ENCODE measurements at places on chromosomes 11 and 22.
A peak's percentile ranks its signal among the peaks of the same experiment; 100 is the strongest.

GRCh38 chr22:26466196-26466595, 17.4 kb downstream of the HPS4 start:
- peak; percentile 21 for DNase-seq

DNA sequence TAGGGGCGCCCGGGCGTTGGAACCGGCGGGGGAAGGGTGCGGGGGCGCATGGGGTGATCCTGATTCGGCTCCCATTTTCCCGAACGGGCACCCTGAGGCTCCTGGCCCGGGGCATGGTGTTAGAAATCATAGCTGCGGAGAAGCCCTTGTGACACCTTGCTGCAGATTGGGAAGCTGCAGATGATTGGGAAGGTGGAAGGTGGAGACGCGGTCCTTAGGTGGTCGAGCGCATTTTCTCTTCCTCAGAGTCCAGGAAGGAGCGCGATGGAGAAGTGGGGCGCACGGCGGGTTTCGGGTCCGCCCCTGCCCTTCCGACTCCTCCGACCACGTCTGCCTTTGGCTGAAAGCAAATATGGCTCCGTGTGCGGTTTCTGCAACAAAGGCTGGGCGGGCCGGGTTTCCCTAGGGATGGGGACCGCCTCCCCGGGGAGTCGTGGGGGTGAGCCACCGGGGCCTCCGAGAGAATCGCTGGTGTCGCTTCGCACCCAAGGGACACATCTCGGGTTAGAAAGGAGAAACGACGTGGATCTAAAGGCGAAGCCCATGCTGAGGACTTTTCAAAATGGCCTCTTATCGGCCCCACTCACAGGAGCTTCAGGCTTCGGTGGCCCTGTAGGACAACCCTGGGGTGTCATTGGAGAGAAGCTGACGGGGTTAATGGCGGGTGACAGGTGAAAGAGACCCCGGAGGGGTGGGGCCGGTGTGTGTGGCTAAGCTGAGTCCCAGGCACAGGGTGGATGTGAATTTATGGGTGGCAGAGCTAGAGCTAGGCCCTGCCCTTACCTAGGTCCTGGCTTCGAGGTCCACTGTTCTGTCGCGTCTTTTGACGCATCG, 707 bp upstream of the FTH1 start:
- DNase-seq, result no peak

DNA sequence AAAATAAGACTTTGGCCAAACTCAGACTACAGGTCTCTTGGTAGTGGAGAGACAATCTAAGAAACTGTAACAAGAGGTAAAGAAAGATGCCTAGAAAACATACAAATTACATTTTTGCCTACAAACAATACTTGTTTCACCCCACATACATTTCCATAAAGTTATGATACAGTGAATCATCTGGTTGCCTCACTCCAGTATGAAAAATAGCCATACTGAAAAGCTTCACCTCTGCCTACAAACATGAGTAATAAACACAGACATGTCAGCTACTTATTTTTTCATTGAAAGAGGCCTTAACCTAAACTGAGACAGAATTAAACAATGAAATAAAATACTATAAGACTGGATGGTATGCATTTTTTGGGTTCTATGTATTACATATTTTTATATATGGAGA, 1463.0 kb downstream of the FAM181B start:
- no peak for DNase-seq

- no peak for DNase-seq
Observed at GRCh38 chr11:131985846-131986301, 615.5 kb downstream of the NTM start.

- DNase-seq, result no peak
Observed at GRCh38 chr11:34492806-34493414, 20.7 kb downstream of the ELF5 start.

- no peak for DNase-seq
Observed at GRCh38 chr11:113363996-113364641, 23.5 kb upstream of the ANKK1 start.

DNA sequence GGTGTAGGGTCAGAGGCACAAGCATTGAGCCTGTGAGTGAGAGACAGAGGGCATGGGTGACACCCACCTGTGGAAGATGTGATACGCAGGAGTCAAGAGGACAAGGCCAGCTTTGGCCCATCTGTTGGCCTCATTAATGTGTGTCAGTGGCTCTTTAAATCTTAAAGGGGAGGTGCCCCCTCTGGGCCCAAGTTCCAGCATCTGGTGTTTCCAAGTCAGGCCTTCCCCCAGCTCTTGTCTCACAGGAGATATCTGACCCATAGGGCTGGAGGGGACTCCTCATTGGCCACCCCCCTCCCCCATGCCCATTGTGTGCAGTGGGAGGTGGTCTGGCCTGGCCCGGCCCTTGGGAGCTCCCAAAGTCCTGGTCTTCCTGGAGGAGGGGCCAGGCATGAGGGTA, 8.9 kb downstream of the KCNK7 start:
- DNase-seq, result no peak

- no peak for DNase-seq
Observed at GRCh38 chr11:62804310-62805075, 747 bp downstream of the NXF1 start.

- DNase-seq, result peak; percentile 58
Observed at GRCh38 chr11:6357222-6357621, 33.1 kb upstream of the SMPD1 start.

- no peak for DNase-seq
Observed at GRCh38 chr22:32311551-32312071, 46.1 kb upstream of the RFPL3 start.

DNA sequence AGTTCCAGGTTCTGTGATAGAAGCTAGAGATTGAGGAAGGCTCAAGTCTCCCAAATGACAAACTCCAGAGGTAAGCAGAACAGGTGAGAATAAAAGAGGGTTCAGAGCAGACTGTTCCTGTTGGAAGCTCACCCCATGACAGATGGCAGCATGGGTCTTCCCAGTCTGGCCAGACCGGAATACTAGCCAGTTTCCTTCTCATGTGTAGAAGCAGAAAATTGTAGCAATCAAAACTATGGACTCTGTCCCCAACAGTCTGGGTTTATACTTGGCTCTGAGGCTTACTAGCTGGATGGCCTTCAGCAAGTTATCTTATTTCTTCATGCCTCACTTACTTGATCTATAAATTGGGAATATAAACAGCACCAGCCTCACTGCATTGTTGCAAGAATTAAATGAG, 494.8 kb downstream of the MN1 start:
- no peak for DNase-seq

DNA sequence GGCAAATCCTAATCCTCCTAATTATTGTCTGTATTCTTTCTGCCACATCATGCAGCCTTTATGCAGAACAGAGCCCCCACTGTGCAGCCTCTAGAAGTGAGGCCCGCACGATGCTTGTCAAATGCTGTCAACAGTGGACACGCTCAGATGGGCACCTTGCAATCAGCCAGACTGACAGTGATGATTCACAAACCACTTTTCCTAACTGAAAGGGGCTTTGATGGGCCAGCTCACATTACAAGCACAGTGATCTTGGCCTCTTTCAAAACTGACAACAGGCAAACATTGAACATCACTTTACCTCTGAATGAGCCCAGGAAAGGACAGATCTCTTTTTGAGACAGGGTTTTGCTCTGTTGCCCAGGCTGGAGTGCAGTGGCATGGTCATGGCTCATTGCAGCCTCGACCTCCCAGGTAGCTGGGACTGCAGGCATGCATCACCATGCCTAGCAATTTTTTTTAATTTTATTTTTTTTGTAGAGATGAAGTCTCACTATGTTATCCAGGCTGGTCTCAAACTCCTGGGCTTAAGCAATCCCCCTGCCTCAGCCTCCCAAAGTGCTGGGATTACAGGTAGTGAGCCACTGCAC, 18.0 kb upstream of the E2F8 start:
- no peak for DNase-seq

Measured in GM04503 (cell line).